ENCODE measurements at places on chromosomes 12 and 14.

DNA sequence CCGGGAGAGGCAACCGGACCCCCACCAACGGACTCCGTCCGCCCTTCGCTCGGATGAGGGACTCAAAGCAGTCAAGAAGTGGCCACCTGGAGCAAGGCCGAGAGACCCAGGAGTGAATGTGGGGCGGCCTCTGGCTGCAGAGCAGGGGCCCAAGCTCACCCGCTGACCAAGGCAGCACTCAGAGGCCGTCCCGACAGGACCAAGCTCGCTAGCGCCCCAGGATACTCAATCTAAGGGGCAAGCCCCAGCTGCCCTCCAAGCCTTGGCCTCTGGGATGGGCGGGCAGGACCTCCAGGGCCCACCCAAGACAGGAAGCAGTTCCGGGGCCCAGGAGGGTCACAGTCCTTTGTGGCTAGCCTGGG, 936 bp downstream of the AKT1 start:
- DNase-seq, result no peak

DNA sequence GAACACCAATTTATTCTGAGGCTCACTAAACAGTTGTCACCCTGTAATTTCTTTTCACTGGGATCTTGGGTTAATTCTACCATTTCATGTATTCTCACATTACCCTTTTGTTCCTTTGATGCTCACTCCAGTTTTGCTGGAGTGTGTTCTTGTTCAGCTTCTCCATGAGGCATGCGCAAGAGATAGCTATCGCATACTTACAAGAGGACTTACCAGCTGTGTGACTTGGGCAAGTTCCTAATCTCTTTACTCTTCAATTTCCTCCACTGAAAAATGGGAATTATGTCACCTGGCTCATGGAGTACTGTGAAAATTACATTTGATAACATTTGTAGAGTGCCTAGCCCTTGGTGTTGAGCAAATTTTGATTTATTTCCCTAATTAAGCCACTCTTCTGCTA, 56.5 kb upstream of the JDP2 start:
- no peak for DNase-seq

DNA sequence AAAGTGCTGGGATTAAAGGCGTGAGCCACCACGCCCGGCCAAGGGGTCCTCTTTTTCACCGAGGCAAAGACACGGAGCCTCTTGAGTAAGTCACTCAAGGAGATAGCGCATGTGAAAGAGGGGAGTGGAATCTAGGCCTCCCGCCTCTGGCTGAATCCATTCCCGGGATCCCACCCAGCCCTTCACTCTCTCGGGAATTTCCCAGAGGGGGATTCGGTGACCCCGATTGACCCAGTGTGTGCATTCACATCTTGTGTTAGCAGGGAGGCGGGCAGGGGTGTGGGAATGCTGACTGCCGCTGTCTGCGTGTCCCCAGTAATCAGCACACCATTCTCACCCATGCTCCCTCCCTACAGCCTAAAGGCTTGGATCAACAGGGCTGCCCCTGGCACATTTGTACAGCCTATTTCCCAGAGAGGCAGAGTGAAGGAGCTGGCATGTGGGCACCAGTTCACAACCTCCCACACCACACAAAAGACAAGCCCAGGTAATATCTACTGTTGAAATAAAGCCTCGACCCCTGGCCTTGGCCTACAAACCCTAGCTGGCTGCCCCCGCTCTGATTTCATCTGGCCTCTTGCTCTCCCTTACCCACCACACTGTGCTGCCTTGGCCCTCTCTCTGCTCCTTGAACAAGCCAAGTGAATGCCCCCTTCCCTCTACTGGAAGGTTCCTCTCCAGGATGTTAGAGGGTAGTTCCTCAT, 1.3 kb upstream of the LTBP2 start:
- DNase-seq, result no peak

GRCh38 chr14:24196071-24197055, 1.1 kb upstream of the TM9SF1 start:
- no peak for DNase-seq

DNA sequence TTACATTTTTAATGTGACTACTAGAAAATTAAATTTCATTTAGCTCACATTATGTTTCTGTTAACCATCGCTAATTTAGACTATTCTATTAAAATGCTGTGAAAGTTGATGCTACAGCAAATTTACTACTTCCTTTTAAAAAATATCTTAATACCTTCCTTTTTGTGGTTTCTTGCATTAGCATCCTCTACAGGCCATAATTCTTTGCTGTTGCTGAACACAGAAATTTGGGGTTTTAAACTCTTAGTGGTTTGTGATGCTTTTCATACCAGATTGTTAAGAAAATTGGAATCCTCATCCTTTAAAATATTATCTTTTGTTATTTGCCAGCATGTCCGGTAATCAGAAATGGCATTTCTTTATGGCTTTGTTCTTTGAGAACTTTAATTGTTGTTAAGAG, 18.1 kb downstream of the WNK1 start:
- DNase-seq, result no peak

DNA sequence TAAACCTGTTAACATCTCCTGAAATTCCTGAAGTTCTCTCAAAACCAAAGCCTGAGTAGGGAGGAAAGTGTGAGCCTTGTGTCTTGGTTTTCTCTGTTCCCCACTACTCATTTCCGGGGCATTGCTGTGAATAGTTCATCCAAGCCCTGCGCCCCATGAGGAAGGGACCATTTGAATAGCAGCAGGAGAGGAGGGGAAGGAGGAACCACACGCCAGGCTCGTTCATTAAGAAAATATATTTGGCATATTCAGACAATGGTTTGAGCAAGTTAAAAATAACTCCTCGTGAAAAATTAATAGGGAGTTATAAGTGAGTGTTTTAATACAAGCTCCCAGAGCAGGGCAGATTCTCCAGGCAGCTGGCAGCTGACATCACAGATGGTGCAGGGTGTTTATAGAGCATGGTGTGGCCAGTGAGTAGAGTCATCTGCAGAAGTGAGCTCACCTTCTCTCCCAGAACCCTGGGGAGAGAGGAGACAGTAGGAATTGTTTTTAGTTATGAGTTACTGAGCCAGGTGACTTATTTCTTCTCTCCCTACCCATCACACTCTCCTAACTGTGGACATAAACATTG, 29.5 kb upstream of the CISTR start:
- no peak for DNase-seq

DNA sequence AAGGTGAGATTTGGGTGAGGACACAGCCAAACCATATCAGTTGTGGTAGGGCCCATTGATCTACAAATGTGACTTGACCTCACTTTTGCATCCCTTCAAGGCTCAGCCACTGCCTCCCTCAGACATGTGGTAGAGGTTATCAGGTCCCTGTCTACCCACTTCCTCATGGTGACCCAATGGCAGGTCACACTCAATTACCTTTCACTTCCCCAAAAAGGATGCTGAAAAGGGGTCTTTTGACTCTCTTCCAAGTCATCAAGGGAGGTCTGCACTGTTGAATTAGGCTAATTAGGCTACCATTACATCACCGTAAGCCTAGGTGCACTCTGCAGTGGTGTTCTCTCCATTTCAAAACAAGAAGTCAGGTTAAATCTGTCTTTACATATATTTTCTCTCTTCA, 22.6 kb upstream of the DRAM1 start:
- DNase-seq, result no peak

DNA sequence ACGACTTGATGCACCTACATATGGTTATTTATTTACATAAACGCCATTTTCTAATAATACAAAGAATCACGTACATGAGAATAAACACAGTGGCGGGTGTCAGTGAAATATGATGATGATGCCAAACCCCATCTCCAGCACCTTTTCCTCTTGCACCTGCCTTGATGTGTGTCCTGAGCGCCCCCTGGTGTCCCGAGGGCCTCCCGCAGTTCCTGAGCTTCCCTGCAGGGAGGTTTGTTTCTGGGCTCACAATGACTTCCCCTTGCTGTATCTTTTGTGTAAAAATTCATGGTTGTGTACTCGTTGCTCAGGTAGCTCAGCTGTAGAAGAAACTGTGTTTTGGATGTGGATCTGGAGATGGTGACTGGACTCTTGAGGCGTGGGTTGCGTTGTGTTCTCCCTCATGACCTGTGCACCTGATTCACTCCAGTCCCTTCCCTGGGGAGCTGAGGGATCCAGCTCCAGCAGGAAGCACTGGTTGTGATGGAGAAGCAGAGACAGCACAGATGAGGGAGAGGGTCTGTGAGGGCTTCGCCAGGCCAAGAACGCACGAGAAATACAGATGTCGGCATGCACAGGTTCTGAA, 1037.8 kb downstream of the TMEM121 start:
- no peak for DNase-seq

- no peak for DNase-seq
These were observed 123.8 kb downstream of the NPAS3 start for GRCh38 chr14:33062476-33062875.

GRCh38 chr14:71586131-71586897, 345.9 kb upstream of the RGS6 start:
- no peak for DNase-seq

- DNase-seq, result no peak
These were observed 28.5 kb upstream of the MYBPC1 start for GRCh38 chr12:101566318-101566717.

DNA sequence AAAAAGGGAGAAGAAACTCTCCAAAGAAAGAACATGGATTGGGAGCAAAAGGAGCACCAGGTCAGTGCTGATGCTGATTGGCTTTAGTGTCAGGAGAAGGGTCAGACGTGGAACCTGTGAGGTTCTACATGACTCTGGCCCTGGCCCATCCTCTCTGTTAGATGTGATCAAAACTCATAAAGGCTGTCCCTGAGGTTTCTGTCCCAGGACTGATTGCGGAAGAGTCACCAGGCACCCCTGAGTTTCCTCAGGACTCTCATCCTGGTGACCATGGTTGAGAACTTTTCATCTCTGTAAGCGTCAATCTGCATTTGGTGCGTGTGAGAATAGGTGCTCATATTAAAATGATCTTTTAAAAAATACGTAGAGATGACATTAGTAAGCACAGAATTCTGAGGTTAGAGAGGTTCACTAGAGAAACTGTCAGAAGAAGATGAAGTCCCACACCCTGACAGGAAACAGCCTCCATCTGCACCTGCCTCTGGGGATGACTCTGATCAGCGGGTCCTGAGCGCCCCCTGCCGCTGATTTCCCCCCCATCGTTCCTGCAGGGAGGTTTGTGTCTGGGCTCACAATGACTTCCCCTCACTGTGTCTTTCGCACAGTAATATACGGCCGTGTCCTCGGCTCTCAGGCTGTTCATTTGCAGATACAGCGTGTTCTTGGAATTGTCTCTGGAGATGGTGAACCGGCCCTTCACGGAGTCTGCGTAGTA, 741.8 kb downstream of the TMEM121 start:
- DNase-seq, result no peak

DNA sequence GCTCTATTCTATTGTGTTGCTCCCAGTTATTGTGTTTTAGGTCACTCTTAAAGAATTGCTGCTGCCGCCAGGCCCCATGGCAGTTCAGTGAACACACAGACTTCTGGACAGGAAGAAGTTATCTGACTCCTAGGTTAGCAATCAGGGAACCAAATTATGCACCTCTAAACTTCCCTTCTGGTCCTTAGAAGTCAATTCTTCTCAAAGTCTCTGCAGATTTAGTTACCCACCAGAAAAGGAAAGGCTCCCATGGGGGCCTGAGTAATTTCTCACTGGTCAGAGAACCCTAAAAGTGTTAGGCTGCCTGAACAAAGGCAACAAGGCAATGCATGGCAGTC, 10.0 kb downstream of the EMP1 start:
- DNase-seq, result no peak

DNA sequence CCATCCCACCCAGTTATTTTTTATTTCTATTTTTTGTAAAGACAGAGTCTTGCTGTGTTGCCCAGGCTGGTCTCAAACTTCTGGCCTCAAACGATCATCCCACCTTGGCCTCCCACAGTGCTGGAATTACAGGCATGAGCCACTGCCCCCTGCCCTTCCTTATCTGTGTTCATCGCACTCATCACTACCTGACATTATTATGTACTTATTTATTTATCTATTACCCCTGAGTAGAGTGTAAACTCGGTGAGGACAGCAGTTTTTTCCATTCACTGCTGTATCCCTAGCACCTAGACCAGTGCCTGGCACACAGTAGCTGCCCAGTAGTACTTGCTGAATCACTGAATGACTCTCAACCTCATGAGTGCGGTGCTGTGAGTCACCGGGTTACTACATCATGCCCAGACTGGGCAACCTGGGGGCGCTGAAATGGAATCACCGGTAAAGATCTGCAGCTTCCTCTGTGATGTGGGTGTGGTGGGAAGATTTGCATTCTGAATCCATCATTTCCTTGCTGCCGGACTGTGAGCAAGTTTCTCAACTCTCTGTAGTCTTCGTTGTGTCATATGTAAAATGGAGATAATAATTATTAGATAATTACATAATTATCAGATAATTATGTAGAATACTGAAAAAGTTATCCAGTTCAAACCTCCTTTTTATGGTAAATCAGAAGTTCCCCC, 81.9 kb upstream of the USP44 start:
- peak; percentile 95 for DNase-seq

DNA sequence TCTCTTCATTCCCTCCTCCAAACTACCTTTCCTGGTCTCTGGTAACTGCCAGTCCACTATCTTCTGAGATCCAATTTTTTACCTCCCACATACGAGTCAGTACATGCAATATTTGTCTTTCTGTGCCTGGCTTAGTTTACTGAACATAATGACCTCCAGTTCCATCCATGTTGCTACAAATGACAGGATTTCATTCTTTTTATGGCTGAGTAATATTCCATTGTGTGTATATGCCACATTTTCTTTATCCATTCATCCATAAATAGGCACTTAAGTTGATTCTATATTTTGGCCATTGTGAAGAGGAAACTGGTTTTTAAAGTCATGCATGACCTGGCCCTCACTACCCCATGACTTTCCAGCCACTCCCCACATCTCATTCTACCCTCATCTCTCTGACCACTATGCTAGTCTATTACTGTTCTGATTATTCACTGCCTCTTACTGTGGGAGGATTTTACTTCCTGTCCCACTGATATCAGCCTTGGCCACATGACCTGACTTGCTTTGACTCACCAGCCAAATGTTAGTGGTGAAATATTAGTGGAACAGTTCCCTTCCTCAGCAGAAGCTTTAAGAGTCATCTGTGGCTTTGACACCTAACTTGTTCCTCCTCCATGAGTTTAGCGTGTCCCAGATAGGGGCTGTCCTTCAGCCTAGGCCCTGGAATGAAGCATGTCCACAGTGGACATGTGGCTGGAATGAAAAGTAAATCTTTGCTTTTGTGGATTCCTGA, 52.2 kb downstream of the GOLGA5 start:
- DNase-seq, result peak; percentile 85

DNA sequence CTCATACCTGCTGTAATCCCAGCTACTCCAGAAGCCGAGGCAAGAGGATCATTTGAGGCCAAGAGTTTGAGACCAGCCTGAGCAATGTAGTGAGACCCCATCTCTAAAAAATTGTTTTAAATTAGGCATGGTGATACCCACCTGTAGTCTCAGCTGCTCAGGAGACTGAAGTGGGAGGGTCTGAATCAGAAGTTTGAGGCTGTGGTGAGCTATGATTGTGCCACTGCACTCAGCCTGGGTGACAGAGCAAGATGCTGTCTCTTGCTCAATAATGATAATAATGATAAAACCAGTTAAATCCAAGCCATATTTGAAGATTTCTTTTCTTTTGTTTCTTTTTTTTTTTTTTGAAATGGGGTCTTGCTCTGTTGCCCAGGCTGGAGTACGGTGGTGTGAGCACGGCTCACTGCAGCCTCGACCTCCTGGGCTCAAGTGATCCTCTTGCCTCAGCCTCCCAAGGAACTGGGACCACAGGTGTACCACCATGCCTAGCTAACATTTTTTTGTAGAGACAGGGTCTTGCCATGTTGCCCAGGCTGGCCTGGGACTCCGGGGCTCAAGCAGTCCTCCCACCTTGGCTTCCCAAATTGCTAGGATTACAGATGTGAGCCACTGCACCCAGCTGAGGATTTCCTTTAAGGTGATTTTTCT, 12.8 kb downstream of the PSMA6 start:
- DNase-seq, result no peak

GRCh38 chr14:106442857-106443256, 916.5 kb downstream of the TMEM121 start:
- no peak for DNase-seq

- no peak for DNase-seq
These were observed 40.5 kb downstream of the DIO3 start for GRCh38 chr14:101601606-101602465.
